Hepatocyte (in vitro differentiated cells): ENCODE measurements at places on chromosomes 12 and 14. TPM values are rescaled to one million over a fixed set of nuclear protein-coding genes. Genes with fewer than 3 reads are reported as not detected.
A peak's percentile ranks its signal among the peaks of the same experiment; 100 is the strongest.

- no peaks in the 10 kb centered on the region for H3K27me3 ChIP-seq
- no peak for DNase-seq
- no peaks in the 10 kb centered on the region for H3K4me1 ChIP-seq
These were observed 125.8 kb downstream of the ARMH4 start for GRCh38 chr14:58026219-58026618.

The SLCO1C1 gene
- 0.30 and 0.44 TPM in 2 replicates for total RNA-seq

The IGFBP6 gene
- total RNA-seq, result 21.8 and 25.1 TPM in 2 replicates

GRCh38 chr12:19744705-19745218 is 305.5 kb downstream of the AEBP2 start:
- no peak overlapping the region for H3K27ac ChIP-seq
- no peaks in the 10 kb centered on the region for H3K4me1 ChIP-seq
- H3K27me3 ChIP-seq, result no peaks in the 10 kb centered on the region
- no peaks in the 10 kb centered on the region for H3K36me3 ChIP-seq

- no peaks in the 10 kb centered on the region for H3K27me3 ChIP-seq
- no peak for DNase-seq
- H3K27ac ChIP-seq, result no peak overlapping the region
These were observed 452.5 kb downstream of the FUT8 start for GRCh38 chr14:65864984-65865383.

- H3K36me3 ChIP-seq, result no peaks in the 10 kb centered on the region
- peak; percentile 78 for DNase-seq
- no peak overlapping the region for H3K27ac ChIP-seq
- no peak overlapping the region for H3K4me3 ChIP-seq
- H3K27me3 ChIP-seq, result no peaks in the 10 kb centered on the region
These were observed 14.2 kb upstream of the PLXNC1 start for GRCh38 chr12:94133964-94134795.

DNA sequence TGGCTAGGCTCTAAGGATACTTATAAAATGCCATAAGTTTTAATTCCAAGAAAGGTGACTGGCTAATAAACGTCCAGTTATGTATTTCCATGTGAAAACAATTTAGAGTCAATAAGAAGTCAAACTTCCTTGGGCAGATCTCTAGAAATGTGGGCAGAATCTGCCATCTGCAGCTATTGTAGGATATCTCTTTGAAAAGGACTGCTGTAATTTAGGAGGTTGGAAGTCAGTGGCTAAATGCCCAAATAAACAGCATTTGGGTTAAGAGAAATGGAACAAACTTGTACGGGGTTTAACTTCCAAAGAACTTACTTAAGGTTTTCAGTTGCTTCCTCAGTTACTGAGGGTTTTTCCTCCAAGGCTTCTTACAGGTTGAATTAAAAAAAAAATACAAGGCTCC is 121.6 kb downstream of the FIGNL2 start:
- H3K27ac ChIP-seq, result no peak overlapping the region
- no peak for DNase-seq
- H3K4me3 ChIP-seq, result no peak overlapping the region
- H3K36me3 ChIP-seq, result no peaks in the 10 kb centered on the region

DNA sequence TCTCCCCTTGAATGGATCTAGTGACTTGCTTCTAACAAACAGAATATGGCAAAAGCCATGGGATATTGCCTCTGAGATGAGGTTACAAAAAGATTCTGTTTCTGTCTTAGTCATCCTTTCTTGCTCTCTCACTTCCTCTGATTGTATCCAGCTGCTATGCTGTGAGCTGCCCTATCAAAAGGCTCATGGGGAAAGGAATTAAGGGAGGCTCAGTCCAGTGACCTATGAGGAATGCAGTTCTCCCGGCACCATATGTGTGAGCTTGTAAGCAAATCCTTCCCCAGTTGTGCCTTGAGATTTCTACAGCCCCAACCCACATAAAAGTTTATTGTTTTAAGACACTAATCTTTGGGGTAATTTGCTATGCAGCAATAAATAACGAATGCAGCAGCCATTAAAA is 183.1 kb downstream of the KLHL28 start:
- H3K27ac ChIP-seq, result no peak overlapping the region
- peak; percentile 29 for DNase-seq
- H3K4me3 ChIP-seq, result no peak overlapping the region
- H3K27me3 ChIP-seq, result no peaks in the 10 kb centered on the region
- no peaks in the 10 kb centered on the region for H3K4me1 ChIP-seq

DNA sequence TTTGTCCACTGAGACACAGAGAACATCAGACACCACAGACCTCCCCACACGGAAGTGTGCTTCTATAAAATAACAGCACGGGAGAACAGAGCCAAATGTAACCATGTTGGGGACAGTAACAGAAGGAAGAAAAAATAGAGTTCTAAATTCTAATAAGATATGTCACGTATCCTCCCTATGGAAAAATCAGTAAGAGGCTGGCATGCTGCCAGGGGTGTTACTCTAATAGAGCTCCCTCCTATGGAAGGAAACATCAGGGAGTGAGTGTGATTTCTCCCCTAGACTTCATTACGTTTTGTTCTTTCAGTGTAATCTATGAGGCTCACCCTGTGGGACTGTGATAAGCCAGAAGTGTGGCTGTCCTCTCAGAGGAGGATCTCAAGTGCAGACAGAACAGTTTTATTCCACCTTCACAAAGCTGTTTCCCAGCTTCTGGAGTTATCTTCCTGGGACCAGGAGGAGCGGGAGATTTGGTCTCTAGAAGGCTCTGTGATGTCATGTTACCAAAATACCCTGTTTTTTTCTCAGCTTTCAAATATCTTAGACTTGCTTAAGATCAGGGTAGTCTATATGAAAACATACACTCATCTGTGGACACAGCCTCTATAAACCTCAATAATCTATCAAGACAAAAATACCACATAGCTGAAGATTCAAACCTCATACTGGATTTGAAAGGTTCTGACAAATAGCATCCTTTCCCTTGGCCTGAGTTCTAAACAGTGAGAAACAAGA is 69.3 kb downstream of the ZFC3H1 start:
- no peaks in the 10 kb centered on the region for H3K27me3 ChIP-seq
- H3K27ac ChIP-seq, result no peak overlapping the region
- H3K4me3 ChIP-seq, result no peak overlapping the region
- DNase-seq, result peak; percentile 26
- no peaks in the 10 kb centered on the region for H3K4me1 ChIP-seq

The MYBPC1 gene
- 3.2 and 3.4 TPM in 2 replicates for total RNA-seq

- H3K27me3 ChIP-seq, result no peaks in the 10 kb centered on the region
- H3K36me3 ChIP-seq, result no peaks in the 10 kb centered on the region
- DNase-seq, result peak; percentile 58
- no peak overlapping the region for H3K4me3 ChIP-seq
- peaks cover 15% of the 10 kb centered on the region for H3K4me1 ChIP-seq
- H3K27ac ChIP-seq, result no peak overlapping the region
These were observed 7.7 kb upstream of the AMN1 start for GRCh38 chr12:31736472-31736871.
